ENCODE measurements at places on chromosomes 1 and 21.

GRCh38 chr1:178870944-178871343, at the start of gene ANGPTL1:
Gene ANGPTL1 (minus strand): TSS chr1:178871077. CDS start chr1:178865776, 5,301 bp downstream.
- DNase-seq, result no peak

GRCh38 chr1:72693899-72694298, 411.6 kb upstream of the NEGR1 start:
- DNase-seq, result no peak

DNA sequence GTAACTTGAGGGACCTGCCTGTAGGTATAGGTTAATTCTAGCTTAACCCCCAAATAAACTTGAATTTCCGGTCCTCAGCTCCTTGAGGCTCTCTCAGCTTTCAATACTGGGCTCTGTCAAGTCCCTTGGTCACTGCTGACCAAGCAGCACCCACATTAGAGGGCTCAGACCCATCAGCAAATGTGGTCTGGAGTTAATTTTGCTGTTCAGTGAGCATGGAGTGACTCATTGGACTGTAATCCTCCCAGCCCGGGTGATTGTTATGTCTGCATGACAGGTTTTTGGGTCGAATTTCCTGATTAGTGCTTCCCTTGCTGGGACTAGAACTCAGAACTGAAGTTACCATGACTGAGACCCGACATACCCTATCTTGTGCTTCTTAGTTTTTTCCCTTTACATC, 130.6 kb downstream of the URB2 start:
- peak; percentile 16 for DNase-seq

DNA sequence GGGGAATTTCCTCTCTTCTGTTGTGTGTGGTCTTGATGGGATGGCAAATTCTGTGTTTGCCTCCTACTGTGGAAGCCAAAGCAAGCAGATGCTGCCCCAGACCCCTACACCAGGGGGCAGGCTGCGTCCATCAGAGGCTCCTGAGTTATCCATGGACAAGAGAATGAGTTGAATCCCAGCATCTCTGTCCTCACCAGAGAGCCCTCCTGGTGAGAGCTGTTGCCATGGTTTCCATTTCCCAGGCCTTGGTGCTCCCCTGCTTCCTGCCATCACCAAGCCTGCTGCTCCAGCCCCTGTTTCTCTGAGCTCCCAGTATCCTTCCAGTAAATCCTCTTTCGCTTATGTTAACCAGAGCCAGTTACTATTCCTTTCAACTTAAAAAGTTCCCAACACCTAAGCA, 20.4 kb upstream of the GNG12 start:
- DNase-seq, result no peak

- no peak for DNase-seq
Observed at GRCh38 chr21:19908390-19908789, 1089.8 kb upstream of the NCAM2 start.

DNA sequence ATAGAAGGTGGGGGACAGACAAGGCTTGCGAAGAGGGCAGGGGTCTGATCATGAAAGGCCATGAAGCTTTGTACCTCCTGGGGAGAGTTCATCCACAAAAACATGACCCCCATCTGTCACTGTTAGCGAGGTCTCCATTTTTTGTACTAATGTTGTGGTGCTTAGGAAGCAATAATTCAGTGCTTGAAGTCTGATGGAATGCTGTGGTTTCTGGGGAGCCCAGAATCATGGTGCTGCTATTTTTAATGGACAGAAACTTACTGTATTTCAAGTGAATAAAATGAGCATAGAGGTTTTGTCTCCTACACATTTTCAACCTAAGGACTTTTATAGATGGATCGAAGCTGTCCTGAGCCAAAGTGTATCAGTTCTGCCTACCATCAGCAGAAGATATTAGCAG, 28.2 kb upstream of the RGL1 start:
- DNase-seq, result peak; percentile 9

DNA sequence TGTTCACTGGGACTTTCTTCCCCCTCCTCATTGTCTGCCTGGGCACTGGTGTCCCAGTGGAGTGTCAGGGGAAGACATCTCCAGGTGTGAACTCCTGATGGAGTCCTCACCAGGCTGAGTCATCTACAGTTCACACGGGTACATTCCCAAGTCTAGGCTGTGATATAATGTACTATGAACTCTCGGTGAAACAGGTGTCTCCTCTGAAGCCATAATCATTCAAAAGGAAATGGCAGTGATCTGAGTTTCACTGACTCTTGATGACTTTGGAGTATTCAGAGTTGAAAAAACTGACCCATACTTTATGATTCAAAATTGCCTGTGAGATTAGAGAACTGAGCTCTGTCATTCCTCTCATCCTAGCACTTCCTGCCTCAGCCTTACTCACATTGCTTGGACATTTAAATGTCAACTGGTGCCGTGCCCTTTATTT, 9.1 kb downstream of the LAMC2 start:
- no peak for DNase-seq

GRCh38 chr1:175206687-175207086, 14.1 kb upstream of the KIAA0040 start:
- no peak for DNase-seq

- DNase-seq, result peak; percentile 77
Observed at GRCh38 chr1:232142403-232143314, 487.3 kb downstream of the SIPA1L2 start.

GRCh38 chr21:42736646-42737350, 83.4 kb downstream of the PDE9A start:
- no peak for DNase-seq

DNA sequence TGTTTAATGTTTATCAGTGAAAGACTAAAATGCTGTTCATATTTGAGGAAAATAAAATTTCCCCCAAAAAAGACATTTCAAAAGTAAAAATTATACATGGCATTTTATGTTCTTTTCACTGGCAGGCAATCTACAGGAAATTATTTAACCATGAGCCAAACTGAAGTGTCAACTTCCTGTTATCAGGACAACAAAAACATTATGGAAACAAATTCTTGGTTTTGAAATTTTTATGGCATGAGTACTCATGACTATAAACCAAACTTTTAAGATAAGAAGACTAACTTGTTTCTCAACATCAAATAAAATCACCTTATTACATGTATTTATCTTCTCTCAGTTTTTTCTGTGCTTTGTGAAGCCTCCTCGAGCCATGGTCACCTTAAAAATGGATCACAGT, 698.6 kb downstream of the LTN1 start:
- no peak for DNase-seq

- no peak for DNase-seq
Observed at GRCh38 chr1:38489844-38490270, 369.7 kb downstream of the RRAGC start.

DNA sequence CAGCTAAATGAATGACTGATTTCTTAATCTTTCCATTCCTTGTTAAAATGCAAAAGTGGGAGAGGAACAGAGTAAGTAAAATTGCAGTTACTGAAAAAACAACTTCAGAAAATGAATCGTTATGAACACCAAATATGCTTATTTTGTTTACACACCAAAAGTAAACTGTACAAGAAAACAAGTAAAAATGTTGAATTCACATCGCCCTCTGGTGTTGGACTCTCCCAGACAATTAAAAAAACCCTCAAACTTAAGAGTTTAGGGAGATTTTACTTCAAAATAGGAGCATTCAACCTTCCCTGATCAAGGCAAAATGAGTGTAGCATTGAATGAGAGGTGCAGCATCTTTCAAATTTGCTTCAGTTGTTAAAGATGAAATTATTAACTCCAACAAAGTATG, 19.4 kb upstream of the ESRRG start:
- DNase-seq, result no peak

- DNase-seq, result no peak
Observed at GRCh38 chr1:238485912-238486209, 595.1 kb upstream of the ZP4 start.

Data from AG04449 (cell line).